ENCODE measurements at places on chromosomes 16 and 17. TPM values are rescaled to one million over a fixed set of nuclear protein-coding genes. Genes with fewer than 3 reads are reported as not detected.

TMIGD1 gene
- not detected for polyA plus RNA-seq

NOXO1 gene
- 0.16 TPM for polyA plus RNA-seq

GRCh38 chr17:82048571-82048971 lies 3.0 kb downstream of the RFNG start:
- H3K4me1 ChIP-seq, result peaks cover 20% of the 10 kb centered on the region
- H3K36me3 ChIP-seq, result no peaks in the 10 kb centered on the region
- H3K27ac ChIP-seq, result no peak overlapping the region
- no peak overlapping the region for H3K4me3 ChIP-seq

GRCh38 chr17:82242977-82243647 lies 14.3 kb downstream of the SLC16A3 start:
- H3K36me3 ChIP-seq, result peaks cover 56% of the 10 kb centered on the region

DNA sequence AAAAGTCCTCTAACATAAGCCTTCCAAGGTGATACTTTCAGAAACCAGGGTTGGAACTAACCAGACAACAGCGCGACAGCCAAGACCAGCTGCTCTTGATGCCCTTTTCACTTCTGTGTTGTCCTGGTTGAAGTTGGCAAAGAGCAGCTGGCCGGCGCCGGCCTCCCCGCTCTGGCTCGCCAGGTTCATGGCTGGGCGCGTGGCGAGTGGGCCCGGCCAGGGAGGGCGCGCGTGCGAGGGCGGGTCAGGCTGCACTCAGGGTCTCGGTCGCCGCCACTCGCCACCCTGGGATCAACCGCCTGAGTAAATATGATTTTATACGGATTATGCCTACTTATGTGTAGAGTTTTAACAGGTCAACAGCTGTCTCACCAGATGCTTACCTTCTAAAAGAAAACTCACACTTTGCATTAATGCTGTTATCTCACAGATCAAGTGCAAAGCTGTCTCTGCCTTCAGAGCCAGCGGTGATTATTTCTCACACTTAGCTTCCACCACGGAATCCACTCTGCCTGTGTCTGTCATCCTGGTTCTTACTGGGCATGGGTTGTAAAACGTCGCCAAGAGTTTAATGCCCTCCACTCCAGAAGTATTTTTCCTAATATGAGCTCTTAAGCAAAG lies 13.5 kb downstream of the KCTD2 start:
- peaks cover 56% of the 10 kb centered on the region for H3K36me3 ChIP-seq
- no peak for DNase-seq
- H3K4me1 ChIP-seq, result no peaks in the 10 kb centered on the region

GRCh38 chr16:63037761-63038396 lies 1001.6 kb upstream of the CDH8 start:
- H3K27me3 ChIP-seq, result no peaks in the 10 kb centered on the region
- no peaks in the 10 kb centered on the region for H3K4me1 ChIP-seq
- no peak overlapping the region for H3K27ac ChIP-seq
- DNase-seq, result no peak
- H3K4me3 ChIP-seq, result no peak overlapping the region

- H3K27ac ChIP-seq, result no peak overlapping the region
- no peak overlapping the region for H3K4me3 ChIP-seq
- DNase-seq, result no peak
- H3K27me3 ChIP-seq, result no peaks in the 10 kb centered on the region
- H3K4me1 ChIP-seq, result no peaks in the 10 kb centered on the region
These were observed 75.2 kb downstream of the FTO start for GRCh38 chr16:53779186-53779585.

- no peaks in the 10 kb centered on the region for H3K27me3 ChIP-seq
- peaks cover 81% of the 10 kb centered on the region for H3K4me1 ChIP-seq
- peak overlapping the region; percentile 82 for H3K27ac ChIP-seq
- DNase-seq, result no peak
- H3K36me3 ChIP-seq, result peaks cover 2% of the 10 kb centered on the region
- peak overlapping the region; percentile 4 for H3K4me3 ChIP-seq
These were observed 3.5 kb downstream of the SLC7A6 start for GRCh38 chr16:68267612-68268405.
